ENCODE measurements at places on chromosomes 3 and 15.

DNA sequence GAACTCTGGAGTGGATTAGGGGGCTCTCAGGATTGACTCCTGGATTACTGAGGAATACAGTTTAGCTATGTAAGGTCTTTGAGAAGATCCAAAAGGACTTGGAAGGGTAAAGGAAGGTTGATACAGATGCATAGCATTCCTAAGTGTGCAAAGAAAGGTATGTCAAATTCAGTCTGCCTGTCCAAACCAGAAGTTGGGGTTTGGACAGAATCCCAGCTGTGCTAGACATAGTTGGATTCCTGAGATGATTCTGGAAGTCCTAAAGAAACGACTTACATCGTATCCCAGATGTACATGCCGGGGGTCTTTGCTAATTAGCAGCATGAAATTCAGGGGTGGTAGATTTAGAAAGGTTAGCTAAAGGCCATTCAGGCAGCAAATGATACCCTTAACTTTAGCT is 97.7 kb upstream of the TSPAN3 start:
- no peak for DNase-seq

DNA sequence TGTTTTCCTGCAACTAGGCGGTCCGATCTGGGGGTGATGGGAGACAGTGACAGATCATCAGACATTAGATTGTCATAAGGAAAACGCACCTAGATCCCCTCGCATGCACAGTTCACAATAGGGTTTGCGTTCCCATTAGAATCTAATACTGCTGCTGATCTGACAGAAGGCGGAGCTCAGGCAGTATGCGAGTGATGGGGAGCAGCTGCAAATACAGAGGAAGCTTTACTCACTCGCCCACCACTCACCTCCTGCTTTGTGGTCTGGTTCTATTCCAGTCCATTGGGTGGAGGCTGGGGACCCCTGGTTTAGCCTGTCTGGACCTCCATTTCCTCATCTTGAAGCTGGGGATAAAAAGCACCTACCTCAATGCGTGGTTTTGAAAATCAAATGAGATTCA is 437.5 kb upstream of the PROK2 start:
- no peak for DNase-seq

DNA sequence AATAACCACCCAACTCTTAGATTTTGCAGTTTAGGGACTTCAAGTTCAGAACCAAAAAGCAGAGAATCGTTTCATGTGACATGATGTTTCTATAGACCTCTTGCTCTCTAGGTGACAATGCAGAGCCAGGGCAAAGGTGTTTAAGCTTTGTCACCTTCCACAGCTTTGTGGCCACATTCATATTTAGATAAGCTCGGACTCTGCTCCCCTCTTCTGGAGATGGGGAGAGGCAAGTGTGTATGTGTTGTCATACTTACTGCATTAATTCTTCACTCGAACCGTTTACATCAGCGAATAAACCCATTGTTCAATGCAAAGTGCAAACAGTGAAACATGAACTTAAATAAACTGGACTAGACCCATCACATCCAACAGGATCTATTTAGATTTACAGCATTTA is 33.2 kb downstream of the ST3GAL6 start:
- DNase-seq: no peak

DNA sequence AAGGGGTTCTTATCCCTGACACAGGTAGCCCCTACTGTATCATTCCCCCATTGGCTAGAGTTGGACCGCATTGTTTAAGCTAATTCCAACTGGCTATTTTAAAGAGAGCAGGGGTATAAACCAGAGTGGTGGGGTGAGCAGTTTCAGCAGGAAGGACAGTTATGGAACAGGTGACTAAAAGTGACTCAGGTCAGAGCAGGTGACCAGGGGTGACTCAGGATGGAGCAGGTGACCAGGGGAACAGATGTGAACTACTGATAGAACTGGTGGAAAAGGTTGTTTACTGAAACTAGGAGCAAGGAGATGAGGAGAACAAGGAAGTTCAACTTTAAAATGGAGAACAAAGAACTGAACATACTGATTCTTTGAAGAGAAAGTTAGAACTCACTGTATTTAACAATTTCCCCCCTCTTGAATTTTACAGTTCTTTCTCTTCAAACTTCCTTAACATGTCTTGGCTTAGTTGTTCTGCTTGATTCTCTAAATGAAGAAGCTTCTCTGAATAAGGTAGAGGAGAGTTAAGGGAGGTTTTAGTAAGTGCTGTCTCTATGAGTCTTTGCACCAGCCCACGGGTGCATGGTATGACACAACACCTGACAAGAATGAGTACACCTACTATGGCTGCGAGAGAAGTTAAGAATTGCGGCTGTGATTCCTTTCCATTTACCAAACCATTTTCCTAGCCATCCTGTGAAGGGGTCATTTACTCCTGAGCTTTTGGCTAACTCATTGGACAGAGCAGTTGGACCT is 83.4 kb upstream of the WNT7A start:
- no peak for DNase-seq

DNA sequence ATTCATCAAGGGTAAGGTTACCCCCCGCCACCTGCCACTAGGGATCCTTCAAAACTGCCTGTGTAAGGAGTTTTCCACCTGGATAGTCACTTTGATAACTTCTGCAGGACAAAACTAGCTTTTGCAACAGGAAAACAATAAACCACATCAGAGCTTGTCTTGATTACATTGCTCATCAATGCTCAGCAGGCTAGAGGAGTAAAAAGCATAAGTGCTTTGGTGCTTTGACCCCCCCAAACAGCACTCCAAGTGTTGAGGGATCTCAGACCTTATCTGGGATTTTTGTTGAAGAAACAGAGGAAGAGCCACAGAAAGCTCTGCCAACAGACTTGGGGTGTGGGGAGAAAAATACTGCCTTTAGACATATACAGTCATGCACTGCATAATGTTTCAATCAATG is 10.8 kb upstream of the PHLDB2 start:
- no peak for DNase-seq

GRCh38 chr3:169354774-169355501 is 308.6 kb downstream of the MECOM start:
- DNase-seq: no peak

- DNase-seq: no peak
Measured at GRCh38 chr3:171851660-171852058, 8.5 kb downstream of the TMEM212 start.

DNA sequence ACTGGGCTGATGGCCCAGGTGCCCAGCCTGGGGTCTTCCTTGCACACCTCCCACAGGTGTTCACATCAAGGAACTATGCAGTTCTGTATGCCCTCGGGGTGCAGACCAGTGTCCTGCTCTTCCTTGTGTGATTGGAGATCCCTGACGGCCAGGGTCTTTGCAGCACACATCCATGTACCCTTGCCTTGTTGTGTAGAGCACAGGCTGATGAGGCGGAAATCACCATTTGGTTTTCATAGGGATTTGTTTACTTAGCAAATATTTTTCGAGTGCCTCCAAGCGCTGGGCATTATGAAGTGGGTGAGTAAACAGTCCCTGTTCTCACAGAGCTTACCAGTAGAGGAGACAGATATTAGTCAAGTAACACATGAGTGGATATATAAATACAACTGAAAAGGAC is 209.3 kb upstream of the UMPS start:
- DNase-seq: no peak

GRCh38 chr15:42704492-42704926 is 32.4 kb downstream of the CDAN1 start:
- peak; percentile 19 for DNase-seq

- DNase-seq: no peak
Measured at GRCh38 chr3:128492671-128493569, at the start of gene GATA2. GATA2 (minus strand) TSS chr3:128493201; CDS start chr3:128487031, 6,170 bp downstream.
